ENCODE measurements at places on chromosomes 12 and 14.
A peak's percentile ranks its signal among the peaks of the same experiment; 100 is the strongest.

DNA sequence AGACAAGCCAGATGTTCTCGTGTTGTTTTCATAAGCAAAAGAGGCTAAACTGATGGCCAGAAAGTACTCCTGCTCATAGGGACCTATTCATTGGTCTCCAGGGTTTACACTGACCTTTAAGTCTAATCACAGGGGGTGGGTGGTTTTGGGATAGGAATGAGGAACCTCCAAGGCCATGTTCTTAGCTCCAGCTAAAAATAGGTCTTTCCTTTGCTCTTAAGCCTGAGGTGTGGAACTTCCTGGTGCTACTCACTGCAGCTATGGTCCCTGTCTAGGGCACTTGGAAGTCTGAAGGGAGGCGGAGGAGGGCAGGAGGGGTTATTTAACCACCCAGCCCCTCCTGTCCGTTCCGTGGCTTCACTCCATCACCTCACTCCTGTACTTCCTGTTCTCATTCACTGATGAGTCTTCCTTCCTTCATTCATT, 18.6 kb downstream of the GPRC5A start:
- DNase-seq, result no peak

- DNase-seq, result no peak
Observed at GRCh38 chr12:48004053-48004941, at the start of gene COL2A1. Gene COL2A1, minus strand, starts transcription at chr12:48004476. Its CDS starts 155 bp downstream, at chr12:48004321.

DNA sequence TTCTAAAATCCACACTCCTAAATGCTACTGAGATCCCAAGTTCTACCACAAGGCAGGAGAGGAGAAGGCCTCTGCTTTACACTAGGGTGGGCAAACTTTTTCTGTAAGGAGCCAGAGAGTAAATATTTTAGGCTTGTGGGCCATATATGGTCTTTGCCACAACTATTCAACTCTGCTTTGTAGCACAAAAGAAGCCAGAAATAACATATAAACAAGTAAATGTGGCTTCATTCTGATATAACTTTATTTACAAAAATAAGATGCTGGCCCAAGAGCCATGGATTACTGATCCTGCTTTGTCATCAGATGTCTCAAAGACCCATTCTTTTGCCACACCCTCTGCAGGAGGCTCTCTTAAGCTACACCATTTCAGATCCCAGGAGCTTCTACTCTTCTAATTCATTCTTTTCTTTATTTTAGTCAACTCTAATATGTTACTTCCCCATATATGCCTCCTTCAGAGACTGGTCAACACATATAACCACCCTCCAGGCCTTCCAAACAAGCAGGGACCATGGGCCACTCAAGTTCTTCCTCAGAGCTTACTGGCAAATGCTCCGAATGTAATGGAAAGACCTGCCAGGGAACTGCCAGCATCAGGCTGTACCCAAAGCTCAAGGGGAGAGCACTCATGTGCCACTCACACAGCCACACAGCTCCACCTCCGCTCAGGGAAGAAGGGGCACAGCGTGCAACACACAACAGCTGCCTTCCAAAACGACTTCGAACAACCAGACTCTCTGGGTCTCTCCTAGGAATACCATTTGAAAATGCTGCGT, 15.6 kb downstream of the APPL2 start:
- DNase-seq, result no peak

DNA sequence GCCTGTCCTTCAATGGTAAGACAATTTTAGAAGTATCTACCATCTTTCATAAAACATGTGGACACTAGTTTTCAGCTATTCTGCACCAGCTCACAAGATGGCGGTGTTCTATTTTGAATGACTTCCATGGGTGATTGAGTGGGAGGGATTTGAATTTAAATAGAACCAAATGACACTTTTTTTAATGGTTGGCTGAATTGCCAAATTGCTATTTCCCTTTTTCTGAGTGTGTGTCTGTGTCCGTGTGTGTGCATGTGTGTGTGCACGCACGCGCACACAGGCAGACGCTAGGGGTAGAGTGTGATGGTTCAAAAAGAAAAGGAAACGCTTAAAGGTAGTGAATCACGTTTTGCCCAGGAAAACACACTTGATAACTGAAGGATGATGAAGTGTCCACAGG, 362.6 kb downstream of the DAD1 start:
- DNase-seq, result peak; percentile 73

DNA sequence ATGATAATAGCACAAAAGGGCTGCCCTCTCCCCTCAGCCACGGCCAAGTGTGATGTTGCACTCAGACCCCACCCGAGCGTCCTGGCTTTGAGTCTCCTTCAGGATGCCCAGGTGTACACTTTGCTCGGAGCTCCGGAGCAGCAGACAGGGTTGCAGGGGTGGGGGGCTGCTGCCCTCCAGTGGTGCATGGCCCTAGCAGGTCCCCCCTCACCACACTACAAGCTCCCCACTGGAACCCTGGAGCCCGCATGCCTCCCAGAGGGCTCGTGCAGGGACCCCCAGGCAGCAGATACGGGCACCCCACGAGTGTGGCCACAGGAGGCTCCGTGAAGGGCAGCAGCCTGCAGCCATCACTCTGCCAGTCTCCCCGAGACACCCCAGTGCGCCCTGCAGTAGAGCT, 69.9 kb upstream of the C14orf180 start:
- no peak for DNase-seq

- DNase-seq, result no peak
Observed at GRCh38 chr12:56086096-56086495, 6.1 kb downstream of the ERBB3 start.

DNA sequence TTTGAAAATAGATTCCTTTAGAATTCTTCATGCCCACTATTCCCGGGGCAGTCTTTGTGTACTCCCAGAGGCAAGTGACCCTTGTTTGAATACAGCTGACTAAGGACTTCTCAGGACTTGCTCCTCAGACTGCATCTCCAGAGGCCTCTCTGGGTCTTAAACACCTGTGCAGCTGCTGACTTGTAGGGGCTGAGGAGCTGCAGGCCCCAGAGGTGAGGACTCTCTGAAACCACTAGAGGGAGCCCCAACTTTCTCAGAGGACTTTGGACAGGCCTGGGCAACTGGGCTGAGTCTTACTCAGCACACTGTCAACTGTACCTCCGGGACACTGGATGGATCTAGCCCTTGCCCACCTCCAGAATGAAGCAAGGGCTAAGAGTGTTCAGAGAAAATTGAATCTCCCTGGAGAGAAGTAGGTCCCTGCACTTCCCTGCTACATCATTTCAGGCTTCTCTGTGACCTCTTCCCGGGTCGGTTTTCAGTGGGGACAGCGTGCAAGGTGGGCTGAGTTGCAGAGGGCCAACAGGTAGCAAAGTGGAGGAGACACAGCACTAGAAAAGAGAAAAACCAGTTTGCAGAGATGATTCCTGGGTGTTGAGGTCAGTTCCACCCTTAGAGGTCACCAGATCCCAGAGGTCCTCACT, 164.6 kb downstream of the TMEM117 start:
- peak; percentile 53 for DNase-seq

GRCh38 chr14:89357655-89358297, 59.3 kb downstream of the FOXN3 start:
- peak; percentile 84 for DNase-seq

DNA sequence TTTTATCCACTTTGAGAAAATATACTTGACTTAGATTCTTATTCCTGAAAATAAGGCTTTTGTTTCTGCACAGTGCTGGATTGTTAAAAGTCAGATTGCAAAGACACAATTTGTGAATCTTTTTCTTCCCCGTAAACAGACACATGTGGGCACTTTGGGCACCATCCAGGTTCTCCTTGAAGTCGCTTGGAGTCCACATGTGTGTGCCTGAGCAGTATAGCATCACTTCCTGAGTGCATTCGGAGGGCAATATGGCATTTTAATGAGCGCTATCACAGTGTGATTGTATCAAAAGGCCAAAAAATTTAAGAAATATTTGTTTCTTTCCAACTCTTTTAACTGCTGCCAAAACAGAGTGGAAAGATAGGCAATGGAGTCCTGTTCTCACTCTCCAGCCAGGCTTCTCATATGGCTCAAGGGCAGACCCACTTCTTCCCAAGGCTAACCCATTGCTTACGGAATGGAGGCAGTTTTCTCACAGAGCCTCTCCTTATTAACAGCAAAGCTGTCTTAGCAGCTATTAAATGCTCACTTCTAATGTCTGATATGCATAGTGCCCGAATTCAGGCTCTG, 397.1 kb downstream of the EGLN3 start:
- no peak for DNase-seq

GRCh38 chr14:37032863-37033262, 139.5 kb downstream of the SLC25A21 start:
- DNase-seq, result no peak

- DNase-seq, result no peak
Observed at GRCh38 chr12:110252716-110253115, 28.3 kb upstream of the ATP2A2 start.

DNA sequence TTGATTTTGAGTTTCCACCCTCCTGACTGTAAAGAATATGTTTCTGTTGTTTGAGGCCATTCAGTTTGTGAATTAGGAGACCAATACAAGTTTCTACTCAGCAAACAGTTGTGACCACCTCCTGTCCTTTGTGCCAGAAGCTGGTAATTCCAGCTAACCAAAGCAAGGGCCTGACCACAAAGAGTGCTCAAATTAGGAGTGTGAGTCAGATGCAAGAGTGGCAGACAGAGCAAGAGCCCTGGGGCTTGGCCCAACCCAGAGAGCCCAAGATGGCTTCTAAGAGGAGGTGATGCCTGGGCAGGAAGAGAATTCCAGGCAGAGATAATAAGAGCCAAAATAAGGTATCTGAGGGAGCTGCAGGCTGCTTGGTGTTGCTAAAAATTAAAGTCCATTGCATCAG, 77.7 kb upstream of the C14orf132 start:
- DNase-seq, result no peak

DNA sequence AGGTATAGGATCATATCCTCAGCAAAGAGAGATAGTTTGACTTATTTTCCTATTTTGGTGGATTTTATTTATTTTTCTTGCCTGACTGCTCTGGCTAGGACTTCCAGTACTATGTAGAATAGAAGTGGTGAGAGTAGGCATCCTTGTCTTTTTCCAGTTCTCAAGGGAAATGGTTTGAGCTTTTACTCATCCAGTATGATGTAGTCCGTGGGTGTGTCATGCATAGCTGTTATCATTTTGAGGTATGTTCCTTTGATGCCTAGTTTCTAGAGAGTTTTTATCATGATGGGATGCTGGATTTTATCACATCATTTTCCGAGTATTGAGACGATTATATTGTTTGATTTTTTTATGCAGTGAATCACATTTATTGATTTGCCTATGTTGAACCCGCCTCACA, 97.2 kb downstream of the MGAT4C start:
- DNase-seq, result no peak

DNA sequence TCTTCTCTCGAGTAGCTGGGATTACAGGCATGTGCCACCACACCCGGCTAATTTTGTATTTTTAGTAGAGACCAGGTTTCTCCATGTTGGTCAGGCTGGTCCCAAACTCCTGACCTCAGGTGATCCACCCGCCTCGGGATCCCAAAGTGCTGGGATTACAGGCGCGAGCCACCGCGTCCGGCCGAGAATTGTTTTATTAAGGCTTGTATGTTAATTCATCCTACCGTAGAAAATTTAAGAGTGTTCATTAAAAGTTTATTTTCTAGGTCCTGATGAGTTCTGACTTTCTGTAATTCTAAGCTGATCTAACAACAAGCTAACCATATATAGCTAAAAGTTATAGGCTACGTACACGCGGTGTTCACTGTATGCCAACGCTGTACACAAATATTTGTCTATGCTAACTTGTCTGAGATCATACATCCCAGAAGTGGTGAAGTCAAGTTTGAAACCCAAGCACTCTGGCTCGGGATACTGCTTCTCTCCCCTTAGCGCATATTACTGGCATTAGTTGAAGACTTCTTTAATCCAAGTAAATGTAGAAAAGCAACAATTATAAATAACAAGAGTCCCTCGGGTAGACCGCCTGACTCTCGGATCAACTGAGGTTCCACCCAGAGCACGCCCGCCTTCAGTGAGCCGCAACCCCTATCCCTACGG, 570 bp upstream of the MRPS35 start:
- peak; percentile 33 for DNase-seq

GRCh38 chr12:95573951-95574576, 22.8 kb upstream of the USP44 start:
- peak; percentile 7 for DNase-seq

- no peak for DNase-seq
Observed at GRCh38 chr14:48622980-48623379, 947.6 kb upstream of the MDGA2 start.

- DNase-seq, result no peak
Observed at GRCh38 chr12:27541031-27541719, 17.2 kb downstream of the PPFIBP1 start.

- no peak for DNase-seq
Observed at GRCh38 chr12:47527816-47528215, 178.0 kb downstream of the RPAP3 start.

- DNase-seq, result peak; percentile 96
Observed at GRCh38 chr14:68476212-68477109, 316.4 kb downstream of the ZFP36L1 start.

DNA sequence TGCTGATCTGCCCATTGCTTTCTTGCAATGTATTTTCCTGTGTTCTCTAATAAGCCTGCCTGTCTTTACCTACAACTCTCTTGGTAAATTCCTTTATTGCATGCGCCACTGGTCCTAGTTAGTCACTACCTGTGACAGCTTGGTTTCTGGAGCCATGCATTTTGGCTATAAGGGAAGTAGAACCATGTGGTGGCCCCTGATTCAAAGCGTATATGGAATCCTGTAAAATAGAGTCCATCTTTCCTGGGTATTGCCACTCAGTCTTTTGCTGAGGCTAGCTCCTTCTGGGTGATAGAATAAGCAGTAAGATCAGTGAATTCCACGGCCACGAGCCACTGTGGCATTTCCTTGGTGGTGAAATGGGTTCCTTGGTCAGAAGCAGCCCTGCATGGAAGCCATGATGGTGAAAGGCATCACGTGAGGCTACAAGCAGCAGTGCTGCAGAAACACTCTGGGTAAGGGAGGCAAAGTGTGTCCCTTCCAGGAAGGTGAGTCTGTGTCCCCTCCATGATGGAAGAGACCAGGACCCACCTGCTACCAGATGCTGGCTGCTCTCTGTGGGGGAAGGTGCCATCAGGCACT, 19.6 kb downstream of the TNFAIP2 start:
- DNase-seq, result no peak

GRCh38 chr14:24436355-24437019, 6.1 kb downstream of the SDR39U1 start:
- DNase-seq, result peak; percentile 61

Data from inflammatory macrophage treated with lipopolysaccharide for 4 hours (primary cell).